Hair follicular keratinocyte (primary cell): ENCODE measurements at places on chromosomes 3 and 15. TPM values are rescaled to one million over a fixed set of nuclear protein-coding genes. Genes with fewer than 3 reads are reported as not detected.

The HACD2 gene
- total RNA-seq = 25.8 and 38.0 TPM in 2 replicates

The CHRM5 gene
- total RNA-seq = not detected in 2 replicates

The MAGI1 gene
- 4.3 and 6.0 TPM in 2 replicates for total RNA-seq

The PIGX gene
- 25.8 and 45.2 TPM in 2 replicates for total RNA-seq

The TRIM59 gene
- total RNA-seq = 9.7 and 12.7 TPM in 2 replicates

The FSIP1 gene
- total RNA-seq = 0.76 and 2.0 TPM in 2 replicates

The UNC13C gene
- total RNA-seq = under 0.01 TPM in 1 of 2 replicates, not detected in the other

The MESP2 gene
- 1.4 and 1.7 TPM in 2 replicates for total RNA-seq

The ARNT2 gene
- total RNA-seq = 0.11 and 0.23 TPM in 2 replicates

The CD200R1 gene
- 1.2 TPM in 1 of 2 replicates, not detected in the other for total RNA-seq

The MGLL gene
- total RNA-seq = 33.5 and 42.6 TPM in 2 replicates

The TMIE gene
- 0.38 TPM in 1 of 2 replicates, not detected in the other for total RNA-seq
